K562 (cell line): ENCODE measurements at places on chromosomes 6 and 20.

DNA sequence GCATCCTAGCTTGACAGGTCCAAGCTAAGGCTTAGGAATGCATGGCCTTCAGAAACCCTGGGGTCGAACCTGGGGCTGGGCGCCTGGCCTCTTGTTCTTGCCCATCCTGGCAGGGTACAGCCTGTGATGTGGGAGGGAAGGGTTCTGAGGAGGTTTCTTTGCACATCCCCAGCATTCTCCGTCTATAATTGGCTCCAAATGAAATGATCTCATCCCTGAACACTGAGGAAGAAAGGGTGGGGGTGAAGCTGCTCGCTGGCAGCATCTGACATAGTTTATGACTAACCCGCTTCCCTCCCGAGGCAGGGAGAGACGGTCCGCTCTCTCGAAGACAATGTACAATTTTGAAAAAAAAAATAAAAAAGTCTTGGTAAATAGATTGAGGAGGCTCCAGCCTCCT lies 67.1 kb upstream of the ZNFX1 start:
- no peak for DNase-seq

DNA sequence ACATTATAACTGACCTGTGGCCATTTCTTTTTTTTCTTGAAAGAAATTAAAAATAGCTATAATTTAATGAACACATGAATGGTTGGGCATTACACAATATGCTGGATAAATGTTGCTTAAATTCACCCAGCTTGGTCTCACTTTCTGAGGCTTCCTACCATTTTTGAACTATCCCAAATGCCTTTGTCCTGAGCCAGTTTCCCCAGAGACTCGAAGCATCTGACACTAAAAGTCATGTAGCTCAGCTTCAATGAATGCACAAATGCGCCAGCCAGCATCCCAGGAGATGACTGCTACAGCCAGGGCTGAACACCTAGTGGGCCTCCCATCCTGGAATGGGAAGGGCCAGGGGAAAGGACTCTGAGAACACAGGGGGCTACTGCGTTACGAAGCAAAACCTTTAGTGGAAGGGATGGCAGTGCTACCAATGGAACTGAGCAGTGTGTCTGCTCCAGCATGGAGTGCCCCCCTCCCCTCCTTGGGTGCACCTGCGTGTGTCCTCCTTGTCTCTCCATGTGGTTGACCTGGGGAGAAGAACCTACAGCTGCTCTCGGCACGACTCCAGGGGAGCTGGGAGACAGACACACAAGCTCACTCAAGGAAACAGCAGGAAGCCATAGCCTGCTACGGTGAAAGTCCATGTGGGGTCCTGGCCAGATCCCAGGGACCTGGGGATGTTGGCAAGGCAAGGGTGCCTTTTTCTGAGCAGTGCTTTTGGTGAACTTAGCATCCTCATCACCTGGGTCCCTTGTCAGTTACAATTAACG lies 60.9 kb downstream of the IRF4 start:
- no peak for DNase-seq

DNA sequence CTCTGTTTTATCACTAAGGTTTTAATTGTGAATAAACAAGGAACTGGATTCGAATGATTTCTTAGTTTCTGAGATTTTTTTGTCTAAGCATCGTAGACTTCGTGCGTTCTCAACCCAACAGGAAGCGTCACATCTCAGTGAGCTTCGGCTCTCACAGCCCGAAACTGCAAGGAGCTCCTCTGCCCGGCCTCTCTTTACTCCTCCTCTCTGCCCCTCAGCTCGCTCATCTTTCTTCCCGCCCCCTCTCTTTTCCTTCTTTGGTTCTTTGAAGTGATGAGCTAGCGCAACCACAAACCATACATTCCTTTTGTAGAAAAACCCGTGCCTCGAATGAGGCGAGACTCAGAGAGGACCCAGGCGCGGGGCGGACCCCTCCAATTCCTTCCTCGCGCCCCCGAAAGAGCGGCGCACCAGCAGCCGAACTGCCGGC lies 480 bp upstream of the NT5E start:
- no peak for DNase-seq

DNA sequence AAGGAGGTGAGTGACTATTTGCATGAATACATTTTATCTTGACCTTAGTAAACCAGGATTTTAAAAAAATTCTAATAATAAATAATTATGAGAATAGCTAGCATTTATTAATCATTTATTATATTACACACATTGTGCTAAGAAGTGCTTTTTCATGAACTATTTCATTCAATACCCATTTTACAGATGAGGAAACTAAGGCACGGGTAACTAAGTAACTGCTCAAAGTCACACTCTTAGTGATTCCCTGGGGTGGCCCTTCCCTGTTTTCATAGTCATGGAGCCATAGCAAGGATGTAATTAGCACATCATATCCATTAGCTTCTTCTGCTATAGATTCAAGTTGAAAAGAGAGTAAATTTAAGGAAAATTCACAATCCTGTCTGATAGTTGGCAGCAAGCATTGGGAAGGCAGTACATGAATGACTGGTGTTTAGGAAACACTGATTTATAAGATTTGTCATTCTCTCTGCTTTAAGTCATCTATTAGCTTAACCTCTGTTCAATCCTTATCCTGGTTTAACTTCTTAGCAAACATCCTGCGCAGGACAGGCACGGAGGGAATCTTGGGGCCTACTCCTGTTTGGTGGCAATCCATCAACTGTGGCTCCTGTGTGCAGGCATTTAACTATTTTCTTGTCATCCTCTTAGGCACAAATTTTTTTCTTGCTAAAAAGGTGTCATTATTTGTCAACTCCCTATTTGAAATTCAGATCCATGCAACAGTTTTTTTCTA lies 68.3 kb downstream of the RIN2 start:
- no peak for DNase-seq
